Small intestine (tissue), 16 donors: ENCODE measurements at places on chromosomes 4 and X.

GRCh38 chr4:132026166-132026565, 1122.9 kb upstream of the PCDH10 start:
- DNase-seq = peak; percentile 2
- H3K36me3 ChIP-seq = no peaks in the 10 kb centered on the region
- no peak overlapping the region for H3K27ac ChIP-seq
- no peak overlapping the region for H3K4me3 ChIP-seq
- H3K4me1 ChIP-seq = no peaks in the 10 kb centered on the region

- no peaks in the 10 kb centered on the region for H3K27me3 ChIP-seq
- H3K4me3 ChIP-seq = peak overlapping the region; percentile 96
- H3K27ac ChIP-seq = peak overlapping the region; percentile 86
- peak; percentile 12 for DNase-seq
- H3K36me3 ChIP-seq = no peaks in the 10 kb centered on the region
- H3K4me1 ChIP-seq = peaks cover 7% of the 10 kb centered on the region
Observed at GRCh38 chr4:13627178-13627605, 333 bp downstream of the BOD1L1 start.

- H3K27ac ChIP-seq = peak overlapping the region; percentile 72
- H3K27me3 ChIP-seq = no peaks in the 10 kb centered on the region
- H3K4me1 ChIP-seq = no peaks in the 10 kb centered on the region
Observed at GRCh38 chrX:107701493-107702121, 73.3 kb downstream of the PRPS1 start.

GRCh38 chrX:144946666-144947065, 300.6 kb upstream of the SPANXN1 start:
- H3K27me3 ChIP-seq = no peaks in the 10 kb centered on the region
- no peak for DNase-seq
- no peaks in the 10 kb centered on the region for H3K36me3 ChIP-seq
- H3K27ac ChIP-seq = no peak overlapping the region
- no peak overlapping the region for H3K4me3 ChIP-seq

- no peak for DNase-seq
- peaks cover 4% of the 10 kb centered on the region for H3K36me3 ChIP-seq
- H3K27ac ChIP-seq = no peak overlapping the region
- peak overlapping the region; percentile 80 for H3K4me3 ChIP-seq
Observed at GRCh38 chr4:170089274-170089667, 485 bp downstream of the AADAT start.

- no peaks in the 10 kb centered on the region for H3K27me3 ChIP-seq
- no peak overlapping the region for H3K27ac ChIP-seq
- no peaks in the 10 kb centered on the region for H3K4me1 ChIP-seq
- no peak for DNase-seq
Observed at GRCh38 chr4:127575888-127576287, 56.9 kb upstream of the INTU start.

DNA sequence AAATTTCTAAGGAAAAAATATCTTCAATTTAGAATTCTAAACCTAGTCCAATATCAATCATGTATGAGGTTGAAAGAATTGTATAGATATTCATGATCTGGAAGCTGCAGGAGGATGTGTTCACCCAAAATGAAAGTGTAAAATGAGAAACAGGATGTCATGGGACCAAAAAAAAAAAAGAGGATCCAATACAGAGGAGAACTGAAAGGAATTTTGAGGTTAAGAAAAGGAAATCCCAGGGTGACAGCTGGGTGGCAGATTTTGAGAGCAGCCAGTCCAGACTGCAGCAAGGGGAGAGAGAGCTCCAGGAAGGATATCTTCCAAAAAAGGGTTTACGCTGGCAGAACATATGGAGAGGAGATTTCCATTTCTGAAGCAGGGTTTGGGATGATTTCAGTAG, 38.9 kb downstream of the TLR10 start:
- no peaks in the 10 kb centered on the region for H3K27me3 ChIP-seq
- no peak overlapping the region for H3K27ac ChIP-seq
- no peak overlapping the region for H3K4me3 ChIP-seq
- DNase-seq = no peak
- H3K4me1 ChIP-seq = no peaks in the 10 kb centered on the region
- H3K36me3 ChIP-seq = no peaks in the 10 kb centered on the region

DNA sequence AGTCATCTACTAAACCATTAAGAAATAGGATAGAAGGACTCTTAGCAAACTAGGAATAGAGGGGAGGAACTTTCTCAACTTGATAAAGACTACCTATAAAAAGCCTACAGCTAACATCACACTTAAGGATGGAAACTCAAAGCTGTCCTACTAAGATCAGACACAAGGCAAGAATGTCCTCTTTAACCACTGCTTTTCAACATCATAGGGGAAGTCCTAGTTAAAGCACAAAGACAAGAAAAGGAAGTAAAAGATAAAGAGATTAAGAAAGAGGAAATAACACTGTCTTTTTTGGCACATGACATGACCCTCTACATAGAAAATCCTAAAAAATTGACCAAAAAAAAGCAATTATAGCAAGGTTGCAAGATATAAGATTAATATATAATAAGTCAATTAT, 136.6 kb downstream of the FBXW7 start:
- no peak for DNase-seq

DNA sequence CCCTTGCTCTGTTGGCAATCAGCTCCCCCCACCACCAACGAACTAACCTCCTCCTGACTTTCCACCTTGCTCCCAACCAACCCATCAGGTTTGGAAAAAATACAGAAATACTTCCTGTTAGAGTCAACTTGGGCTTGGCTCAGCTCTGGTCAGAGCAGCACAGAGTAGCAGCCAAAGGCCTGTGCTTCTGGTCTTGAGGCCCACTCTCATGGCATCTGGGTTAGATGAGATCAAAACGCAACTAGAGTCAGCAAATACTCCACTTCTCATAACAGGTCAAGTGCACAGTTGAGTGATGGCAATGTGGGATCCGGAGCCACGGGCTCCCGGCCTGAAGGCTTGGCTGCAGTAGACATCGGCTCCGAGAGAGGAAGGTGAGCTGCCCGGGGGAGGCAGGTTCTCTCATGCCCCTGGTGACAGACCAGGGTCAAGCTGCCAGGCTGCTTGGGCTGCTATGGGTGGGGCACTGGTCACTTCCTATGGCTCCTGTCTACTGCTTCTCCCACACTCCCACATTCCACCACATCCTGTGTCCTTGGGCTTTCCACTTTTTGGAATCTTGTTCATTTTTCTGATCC, 34.8 kb downstream of the ZNF185 start:
- no peaks in the 10 kb centered on the region for H3K36me3 ChIP-seq
- H3K4me1 ChIP-seq = no peaks in the 10 kb centered on the region
- no peak for DNase-seq
- H3K27me3 ChIP-seq = no peaks in the 10 kb centered on the region

DNA sequence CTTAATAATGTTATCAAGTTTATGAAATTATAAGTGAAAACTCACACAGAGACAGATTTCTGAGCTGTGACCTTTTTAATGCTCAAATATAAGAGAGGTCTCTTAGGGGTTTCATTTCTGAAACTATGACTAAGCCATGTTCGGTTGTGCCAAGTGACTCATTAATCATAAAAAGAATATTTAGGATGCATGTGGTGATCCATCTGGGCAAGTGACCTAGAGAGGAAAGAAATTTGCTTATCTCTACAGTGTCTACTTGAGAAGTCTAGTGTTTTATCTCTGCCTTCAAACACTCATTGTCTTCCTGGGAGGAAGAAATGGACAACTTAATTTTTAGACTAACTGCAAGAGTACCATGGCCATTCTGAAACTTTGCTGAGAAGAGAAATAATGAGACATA, 545.3 kb upstream of the GRID2 start:
- H3K4me3 ChIP-seq = no peak overlapping the region
- H3K4me1 ChIP-seq = no peaks in the 10 kb centered on the region
- no peaks in the 10 kb centered on the region for H3K27me3 ChIP-seq
- no peak for DNase-seq

- H3K27me3 ChIP-seq = no peaks in the 10 kb centered on the region
- peak overlapping the region; percentile 94 for H3K27ac ChIP-seq
- DNase-seq = no peak
- peak overlapping the region; percentile 62 for H3K4me3 ChIP-seq
- H3K36me3 ChIP-seq = no peaks in the 10 kb centered on the region
Observed at GRCh38 chr4:120065974-120066516, 603 bp downstream of the MAD2L1 start.

DNA sequence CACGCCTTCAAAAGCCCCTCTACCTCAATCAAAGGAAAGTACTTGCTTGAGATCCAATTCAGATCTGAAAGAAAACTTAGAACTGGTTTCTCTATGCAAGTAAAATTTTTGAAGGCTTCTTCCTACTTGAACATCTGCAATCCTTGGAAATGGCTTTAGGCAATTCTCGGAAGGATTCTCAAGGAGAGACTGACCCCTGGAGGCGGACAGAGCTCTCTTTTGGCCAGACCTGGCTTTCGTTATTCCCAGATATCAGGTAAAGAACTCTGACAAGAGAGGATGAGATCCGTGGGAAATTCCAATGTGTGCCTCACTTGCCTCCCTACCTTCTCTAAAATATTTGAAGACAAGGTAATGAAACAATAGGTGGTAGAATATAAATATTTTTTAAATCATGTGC, 670.3 kb upstream of the FAM241A start:
- H3K4me3 ChIP-seq = no peak overlapping the region
- no peak overlapping the region for H3K27ac ChIP-seq
- DNase-seq = peak; percentile 34
- no peaks in the 10 kb centered on the region for H3K36me3 ChIP-seq
- H3K27me3 ChIP-seq = no peaks in the 10 kb centered on the region

DNA sequence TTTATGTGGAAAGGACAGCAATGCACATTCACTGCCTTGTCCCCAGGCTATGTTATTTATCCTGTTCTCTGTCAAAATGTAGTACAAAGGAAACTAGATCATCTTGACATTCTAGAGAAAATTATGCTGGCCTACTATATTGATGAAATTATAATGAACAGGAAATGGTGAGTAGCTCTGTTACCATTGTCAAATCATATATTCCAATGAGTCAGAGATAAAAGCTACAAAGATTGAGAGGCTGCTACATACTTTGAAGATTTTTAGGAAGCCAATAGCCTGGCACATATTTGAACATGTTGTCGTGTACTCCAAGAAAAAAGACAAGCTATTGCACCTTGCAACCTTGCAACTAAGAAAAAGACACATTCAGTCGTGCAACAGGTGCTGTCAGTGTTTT, 52.7 kb upstream of the TET2 start:
- DNase-seq = no peak
- no peaks in the 10 kb centered on the region for H3K36me3 ChIP-seq
- H3K4me1 ChIP-seq = no peaks in the 10 kb centered on the region
- H3K4me3 ChIP-seq = no peak overlapping the region
- no peak overlapping the region for H3K27ac ChIP-seq
- no peaks in the 10 kb centered on the region for H3K27me3 ChIP-seq

DNA sequence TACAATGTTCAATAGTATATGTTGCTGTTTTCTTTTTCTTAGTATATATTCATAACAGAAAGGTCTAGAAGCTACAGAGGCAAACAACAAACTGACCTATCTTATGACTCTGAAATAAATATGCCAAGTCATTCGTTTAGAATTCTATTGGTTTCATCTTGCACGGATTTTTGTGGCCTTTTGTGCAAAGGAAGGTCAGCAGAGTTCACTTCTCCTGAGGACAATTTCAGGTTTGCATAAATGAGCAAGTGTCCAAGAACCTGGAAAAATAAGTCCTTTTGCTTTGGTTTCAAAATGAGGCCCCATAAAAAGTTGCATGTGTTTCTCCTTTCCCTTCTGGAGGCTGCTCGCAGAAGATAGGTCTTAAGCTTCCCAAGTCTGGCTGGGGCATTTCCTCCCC, 156.9 kb downstream of the APBB2 start:
- no peaks in the 10 kb centered on the region for H3K27me3 ChIP-seq
- no peak overlapping the region for H3K4me3 ChIP-seq
- DNase-seq = no peak
- H3K4me1 ChIP-seq = no peaks in the 10 kb centered on the region

- H3K4me1 ChIP-seq = no peaks in the 10 kb centered on the region
- no peaks in the 10 kb centered on the region for H3K27me3 ChIP-seq
- DNase-seq = no peak
Observed at GRCh38 chrX:70041993-70042392, 7.7 kb downstream of the AWAT2 start.

GRCh38 chr4:155889031-155889793, 14.3 kb upstream of the TDO2 start:
- no peak overlapping the region for H3K4me3 ChIP-seq
- peak overlapping the region; percentile 66 for H3K27ac ChIP-seq
- H3K27me3 ChIP-seq = no peaks in the 10 kb centered on the region
- peak; percentile 75 for DNase-seq
- H3K36me3 ChIP-seq = no peaks in the 10 kb centered on the region
- no peaks in the 10 kb centered on the region for H3K4me1 ChIP-seq

DNA sequence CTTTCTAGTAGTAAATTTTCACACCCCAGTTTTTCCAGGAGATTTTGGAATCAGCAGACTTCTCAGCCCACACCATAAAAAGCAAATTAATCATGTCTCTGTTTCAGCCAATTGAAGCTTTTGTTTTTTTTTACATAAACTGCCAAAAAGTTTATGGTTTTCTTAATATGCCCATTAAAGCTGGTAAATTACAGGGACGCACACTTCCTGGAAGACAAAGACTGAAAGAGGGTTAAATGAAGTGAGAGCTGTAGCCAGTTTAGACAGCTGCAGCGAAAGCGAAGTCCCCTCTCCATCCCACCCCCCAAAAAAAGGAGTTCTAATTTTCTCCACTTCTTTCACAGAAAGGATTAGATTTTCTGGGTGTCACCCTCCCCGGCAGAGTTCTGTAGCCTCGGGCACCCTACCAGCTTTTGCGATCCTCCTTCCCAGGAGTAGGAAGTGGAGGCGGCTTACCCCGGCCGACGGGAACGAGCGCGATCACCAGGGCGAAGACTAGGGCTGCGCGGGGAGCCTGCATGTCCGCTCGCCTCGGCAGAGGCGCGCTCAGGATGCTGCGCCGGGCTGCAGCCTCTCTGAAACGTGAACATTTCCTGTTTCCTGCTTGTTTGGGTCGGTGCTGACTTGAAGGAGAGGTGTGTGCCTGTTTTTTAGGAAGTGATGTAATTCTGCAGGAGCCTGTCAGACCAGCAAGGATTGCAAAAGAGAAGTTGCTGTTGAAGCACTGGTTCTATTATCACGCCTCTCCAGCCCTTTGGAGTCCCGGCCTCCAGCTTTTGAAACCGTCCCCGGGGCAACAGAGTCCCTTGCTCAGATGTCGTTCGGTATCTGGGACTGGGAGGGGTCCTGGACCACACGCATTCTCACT, at the start of gene TMEM154:
Gene TMEM154 (minus strand): TSS at position 584 of the 868 bp plus-strand sequence. CDS start 64 bp downstream, at position 520.
- peak; percentile 61 for DNase-seq
- H3K27ac ChIP-seq = peak within 1 kb of the TSS; percentile 78
- no peaks in the 10 kb centered on the region for H3K36me3 ChIP-seq
- H3K4me3 ChIP-seq = peak within 1 kb of the TSS; percentile 50
- H3K4me1 ChIP-seq = no peaks in the 10 kb centered on the region

GRCh38 chr4:110231869-110232268, 33.5 kb upstream of the ELOVL6 start:
- no peak for DNase-seq
- H3K27me3 ChIP-seq = no peaks in the 10 kb centered on the region
- H3K4me1 ChIP-seq = no peaks in the 10 kb centered on the region

GRCh38 chrX:119389871-119390501, 9.2 kb upstream of the SLC25A43 start:
- peak; percentile 43 for DNase-seq
- no peaks in the 10 kb centered on the region for H3K36me3 ChIP-seq
- H3K27me3 ChIP-seq = no peaks in the 10 kb centered on the region

GRCh38 chrX:39619182-39620009, 478.4 kb downstream of the BCOR start:
- peak; percentile 39 for DNase-seq
- H3K4me1 ChIP-seq = no peaks in the 10 kb centered on the region
- H3K36me3 ChIP-seq = no peaks in the 10 kb centered on the region
